GM23338 (cell line): ENCODE measurements at places on chromosomes 7 and 10.

GRCh38 chr10:68861253-68861652 is 33.9 kb downstream of the STOX1 start:
- DNase-seq = peak; percentile 36

GRCh38 chr10:100728928-100729861 is 16.2 kb upstream of the PAX2 start:
- DNase-seq = peak; percentile 87

DNA sequence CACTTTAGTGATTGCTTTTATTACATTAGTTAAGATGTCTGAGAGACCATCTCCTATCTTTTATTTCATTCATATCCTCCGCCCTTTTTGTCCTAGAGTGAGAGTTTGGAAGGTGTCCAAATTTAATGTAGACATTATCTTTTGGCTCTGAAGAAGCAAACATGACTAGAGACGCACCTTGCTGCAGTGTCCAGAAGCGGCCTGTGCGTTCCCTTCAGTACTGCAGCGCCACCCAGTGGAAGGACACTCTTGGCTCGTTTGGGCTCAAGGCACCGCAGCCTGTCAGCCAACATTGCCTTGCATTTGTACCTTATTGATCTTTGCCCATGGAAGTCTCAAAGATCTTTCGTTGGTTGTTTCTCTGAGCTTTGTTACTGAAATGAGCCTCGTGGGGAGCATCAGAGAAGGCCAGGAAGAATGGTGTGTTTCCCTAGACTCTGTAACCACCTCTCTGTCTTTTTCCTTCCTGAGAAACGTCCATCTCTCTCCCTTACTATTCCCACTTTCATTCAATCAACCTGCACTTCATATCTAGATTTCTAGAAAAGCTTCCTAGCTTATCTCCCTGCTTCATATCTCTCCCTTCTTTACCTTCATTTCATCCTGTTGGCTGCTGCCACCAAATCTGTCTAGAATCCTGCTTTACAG is 10.4 kb upstream of the CLCN1 start:
- DNase-seq = peak; percentile 87

DNA sequence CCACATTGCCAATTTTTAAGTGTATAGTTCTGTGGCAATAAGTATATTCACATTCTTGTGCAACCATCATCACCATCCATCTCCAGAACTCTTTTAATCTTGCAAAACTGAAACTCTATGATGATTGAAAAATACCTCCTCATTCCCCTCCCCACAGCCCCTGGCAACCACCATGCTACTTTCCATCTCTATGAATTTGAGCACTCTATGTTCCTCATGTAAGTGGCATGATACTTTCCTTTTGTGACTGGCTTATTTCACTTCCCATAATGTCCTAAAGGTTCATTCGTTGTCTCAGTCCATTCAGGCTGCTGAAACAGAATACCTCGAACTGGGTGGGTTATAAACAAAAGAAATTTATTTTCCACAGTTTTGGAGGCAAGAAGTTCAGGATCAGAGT is 23.4 kb upstream of the EGR2 start:
- DNase-seq = no peak

DNA sequence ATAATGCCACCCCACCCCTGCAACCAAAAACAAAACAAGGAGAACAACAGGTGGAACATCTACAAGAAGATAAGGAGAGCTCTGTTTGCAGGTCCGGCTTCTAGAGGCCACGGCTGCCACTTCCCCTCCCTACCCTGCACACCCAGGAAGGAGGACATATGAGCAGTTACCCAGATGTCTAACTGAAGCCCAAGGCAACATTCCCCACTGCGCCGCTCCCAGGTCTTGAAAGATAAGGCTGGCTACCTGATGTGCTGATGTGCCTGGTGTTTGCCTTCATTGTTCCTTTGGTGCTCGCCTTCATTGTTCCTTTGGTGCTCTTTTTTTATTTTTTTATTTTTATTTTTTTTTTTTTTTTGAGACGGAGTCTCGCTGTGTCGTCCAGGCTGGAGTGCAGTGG is 21.0 kb downstream of the HPS6 start:
- no peak for DNase-seq

DNA sequence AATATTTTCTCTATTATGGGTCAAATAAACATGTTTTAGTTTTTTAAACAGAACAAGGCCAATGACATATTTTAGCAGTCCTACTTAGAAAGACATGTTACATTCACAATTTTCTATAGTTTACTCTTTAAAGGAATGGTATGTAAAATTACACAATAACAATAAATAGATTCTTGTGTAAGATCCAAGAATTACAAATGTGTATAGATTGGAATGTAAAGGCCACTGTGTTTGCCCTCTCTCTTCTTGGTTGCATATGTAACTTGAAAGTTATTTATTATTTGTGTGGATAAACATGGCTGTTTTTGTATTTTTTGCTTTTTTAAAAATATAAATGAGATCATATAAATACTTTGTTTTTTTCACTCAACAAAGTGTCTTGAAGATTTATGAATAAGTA is 979.3 kb upstream of the CELF2 start:
- DNase-seq = no peak

GRCh38 chr7:85587785-85588184 is 400.9 kb upstream of the SEMA3D start:
- DNase-seq = no peak

- DNase-seq = no peak
Observed at GRCh38 chr10:27494116-27494805, 9.8 kb upstream of the RAB18 start.

DNA sequence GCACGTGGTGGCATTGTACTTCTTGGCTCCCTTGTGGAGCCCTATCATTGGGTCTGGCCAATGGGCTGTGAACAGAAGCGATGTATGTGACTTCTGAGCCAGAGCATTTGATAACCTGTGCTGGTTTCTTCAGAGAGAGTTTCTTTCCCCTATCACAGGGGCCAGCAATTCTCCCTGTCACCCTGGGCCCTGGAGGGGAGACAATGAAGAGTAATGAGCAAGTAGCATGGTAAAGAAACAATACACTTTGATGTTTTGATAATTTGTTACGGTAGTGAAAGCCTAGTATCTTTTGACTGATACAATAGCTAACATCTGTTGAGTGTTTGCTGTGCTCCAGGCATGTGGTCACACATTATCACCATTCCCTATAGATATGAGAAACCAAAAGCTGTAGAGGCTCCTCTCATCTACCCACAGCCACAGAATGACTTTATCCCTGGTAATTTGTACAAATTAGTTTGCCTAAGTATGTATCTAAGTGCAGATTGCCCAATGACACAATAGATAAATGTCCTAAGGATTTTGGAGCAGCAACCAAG is 113.4 kb upstream of the SVIL start:
- DNase-seq = no peak

DNA sequence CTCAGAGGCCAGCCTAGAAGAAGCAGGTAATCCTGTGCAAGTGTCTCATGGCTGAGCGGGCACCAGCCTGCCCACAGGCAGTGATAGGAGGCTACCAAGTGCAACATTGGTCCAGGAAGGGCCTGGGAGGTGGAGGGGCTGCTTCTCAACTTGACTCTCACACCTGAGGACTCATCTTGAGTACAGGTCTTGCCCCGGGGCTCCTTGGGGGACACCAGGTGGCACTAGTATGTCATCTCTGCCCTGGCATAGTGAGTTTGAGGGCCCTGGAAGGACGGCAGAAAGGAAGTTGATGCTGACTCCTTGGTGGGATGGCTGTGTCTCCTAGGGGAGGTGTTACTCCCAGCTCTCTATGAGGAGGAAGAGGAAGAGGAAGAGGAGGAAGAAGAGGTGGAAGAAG is 2.3 kb downstream of the CCDC136 start:
- DNase-seq = no peak

DNA sequence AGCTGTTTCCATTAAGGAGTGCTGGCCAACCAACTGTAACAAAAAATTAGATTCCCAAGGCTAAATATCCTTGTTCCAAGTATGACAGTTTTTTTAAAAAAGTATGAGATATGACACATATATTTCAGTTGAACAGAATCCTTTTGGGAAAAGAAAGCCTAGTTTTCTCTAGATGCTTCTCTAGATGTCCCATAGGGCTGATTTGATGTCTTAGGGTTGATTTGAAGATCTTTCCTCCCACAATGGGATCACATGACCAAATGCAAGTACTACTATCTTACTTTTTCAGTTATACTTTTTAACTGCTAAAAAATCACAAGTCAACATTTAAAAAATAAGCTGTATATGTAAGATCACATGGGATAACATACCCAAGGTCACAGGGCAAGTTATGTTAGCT is 3.7 kb downstream of the NAMPT start:
- no peak for DNase-seq

DNA sequence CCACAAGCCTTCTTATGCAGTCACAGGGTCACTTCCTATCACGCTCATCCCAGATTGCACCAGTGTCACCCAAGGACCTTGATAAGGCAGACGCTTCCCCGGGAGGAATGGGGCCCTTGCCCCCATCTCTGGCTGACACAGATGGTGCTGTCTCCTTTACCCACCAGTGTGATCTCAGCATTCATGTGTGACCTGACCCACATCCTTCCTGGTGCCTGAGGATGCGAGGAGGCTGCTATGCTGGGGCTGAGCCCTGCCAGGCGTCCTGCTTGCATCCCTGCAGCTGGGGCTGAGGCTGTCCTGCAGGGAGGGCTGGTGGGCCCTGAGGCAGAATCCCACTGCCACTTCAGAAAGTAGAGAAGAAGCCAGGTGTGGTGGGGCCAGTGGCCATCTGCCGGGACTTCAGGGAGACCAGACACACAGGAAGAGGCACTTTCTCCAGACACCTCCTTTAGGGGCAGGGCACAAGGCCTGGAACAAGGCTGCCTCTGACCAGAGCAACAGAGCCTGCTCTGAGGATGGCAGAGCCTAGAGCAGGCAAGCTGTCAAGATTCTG is 35.3 kb downstream of the RASGEF1A start:
- no peak for DNase-seq

GRCh38 chr10:77846718-77847311 is 79.7 kb downstream of the DLG5 start:
- peak; percentile 89 for DNase-seq

- no peak for DNase-seq
Observed at GRCh38 chr10:100014071-100014762, 4.5 kb upstream of the DNMBP start.

GRCh38 chr7:82926477-82926876 is 236.2 kb downstream of the PCLO start:
- DNase-seq = no peak

- DNase-seq = no peak
Observed at GRCh38 chr10:108817584-108817983, 1105.7 kb downstream of the XPNPEP1 start.

GRCh38 chr7:23864973-23865372 is 155.0 kb downstream of the STK31 start:
- DNase-seq = no peak

DNA sequence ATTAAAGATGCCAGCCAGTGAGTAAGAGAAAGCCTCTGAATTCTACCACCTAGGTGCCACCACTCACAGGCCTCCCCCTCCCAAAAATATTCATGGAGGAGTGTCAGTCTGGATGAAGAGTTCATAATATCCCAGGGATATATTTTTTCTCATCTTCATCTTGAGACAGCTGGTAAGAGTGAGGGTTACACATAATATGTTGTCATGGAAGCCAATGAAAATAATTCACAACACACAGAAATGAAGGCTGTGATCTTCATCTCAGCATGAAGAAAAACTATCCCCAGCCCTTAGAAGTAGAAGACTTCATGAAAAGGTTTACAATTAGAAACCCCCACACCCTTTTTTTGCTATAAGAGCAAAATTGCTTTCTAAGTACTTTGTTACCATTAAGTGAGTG is 175.6 kb downstream of the DNAH11 start:
- DNase-seq = no peak

- no peak for DNase-seq
Observed at GRCh38 chr7:106045586-106045985, 66.5 kb downstream of the SYPL1 start.

GRCh38 chr10:61987537-61987936 is 86.0 kb downstream of the ARID5B start:
- no peak for DNase-seq

DNA sequence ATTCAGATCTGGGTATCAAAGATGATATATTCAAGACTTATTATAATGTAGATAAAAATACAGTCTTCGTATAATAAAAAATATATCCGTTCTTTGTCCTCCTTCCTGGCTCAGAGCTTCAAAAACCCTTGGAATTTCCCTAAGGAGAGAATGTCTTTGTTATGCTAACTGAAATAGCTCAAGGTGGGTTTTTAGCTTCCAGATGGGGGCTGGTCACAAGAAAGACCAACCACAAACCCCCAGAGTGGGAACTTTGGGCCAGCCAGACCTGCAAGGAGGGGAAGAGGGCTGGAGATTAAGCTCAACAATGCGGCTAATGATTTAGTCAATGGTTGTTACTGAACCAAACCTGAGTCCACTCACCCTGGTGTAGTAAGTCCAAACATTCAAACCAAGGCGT is 196.4 kb downstream of the SDHAF3 start:
- DNase-seq = peak; percentile 66

DNA sequence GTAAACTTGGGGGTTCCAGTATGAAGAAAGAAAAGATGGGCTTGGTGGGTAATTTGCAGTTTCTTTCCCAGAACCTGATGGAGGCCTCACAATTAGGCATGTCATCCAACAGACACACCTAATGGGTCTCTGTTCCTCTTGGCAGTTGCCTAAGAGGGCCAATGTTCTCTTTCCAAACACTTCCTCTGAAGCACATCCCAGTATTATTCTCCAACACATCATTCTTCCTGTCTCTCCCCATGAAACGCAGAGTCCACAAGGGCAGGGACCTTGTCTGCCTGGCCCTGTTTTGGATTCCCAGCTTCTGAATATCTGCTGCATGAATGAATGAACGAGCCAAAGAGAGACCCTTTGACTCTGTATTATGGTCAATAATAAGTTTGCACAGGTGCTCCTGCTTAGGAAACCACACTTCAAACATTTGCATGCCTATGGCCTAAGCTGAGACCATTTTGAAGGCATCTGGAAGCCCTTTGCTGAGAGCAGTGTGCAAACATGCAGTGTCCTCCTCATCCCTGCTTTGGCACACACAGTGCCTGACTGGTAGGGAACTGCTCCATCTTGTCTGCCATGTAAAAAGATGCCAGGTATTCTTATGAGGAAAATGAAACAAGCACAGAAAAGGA is 100.9 kb upstream of the CHST15 start:
- DNase-seq = no peak

- DNase-seq = no peak
Observed at GRCh38 chr10:31419394-31420063, 100.5 kb downstream of the ZEB1 start.

- DNase-seq = no peak
Observed at GRCh38 chr7:152000191-152000590, 25.3 kb upstream of the GALNT11 start.

DNA sequence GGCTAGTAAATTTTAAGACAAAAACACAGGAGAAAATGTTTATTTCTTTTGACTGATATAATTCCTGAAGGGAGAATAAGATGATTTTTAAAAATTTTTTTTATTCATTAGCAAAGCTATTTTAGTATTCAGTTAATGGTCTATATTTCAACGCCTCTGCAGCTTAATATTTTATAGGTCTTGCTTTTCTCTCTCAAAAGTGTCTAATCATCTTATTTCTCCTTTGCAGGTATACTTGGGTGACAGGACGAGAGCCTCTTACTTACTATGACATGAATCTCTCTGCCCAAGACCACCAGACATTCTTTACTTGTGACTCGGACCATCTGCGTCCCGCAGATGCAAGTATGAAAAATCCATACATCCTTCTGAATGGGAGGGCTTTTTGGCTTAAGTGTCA is 177.0 kb downstream of the ST7 start:
- no peak for DNase-seq
